ENCODE measurements at places on chromosomes 7 and 10. TPM values are rescaled to one million over a fixed set of nuclear protein-coding genes. Genes with fewer than 3 reads are reported as not detected.

The FOXI2 gene
- not detected for total RNA-seq

The OR9A4 gene
- not detected for total RNA-seq

The SEPHS1 gene
- total RNA-seq = 20.7 TPM

The PLPP4 gene
- not detected for total RNA-seq

The LRRC18 gene
- total RNA-seq = not detected

The CRHR2 gene
- total RNA-seq = 0.22 TPM

The RBAK gene
- 6.1 TPM for total RNA-seq

The PSMC2 gene
- total RNA-seq = 99.6 TPM

The PLA2G12B gene
- 4.2 TPM for total RNA-seq

The SLC39A12 gene
- not detected for total RNA-seq

The CALN1 gene
- total RNA-seq = not detected

The IL15RA gene
- total RNA-seq = 30.5 TPM

The CD36 gene
- 1,029 TPM for total RNA-seq

The ASAH2 gene
- 2.2 TPM for total RNA-seq

The MACROH2A2 gene
- 19.6 TPM for total RNA-seq

The PPRC1 gene
- total RNA-seq = 10.9 TPM

The BTBD16 gene
- not detected for total RNA-seq

The MYH16 gene
- not detected for total RNA-seq

The CCDC136 gene
- total RNA-seq = 2.6 TPM

The UCMA gene
- not detected for total RNA-seq

The NXPH1 gene
- total RNA-seq = not detected

The TRPV6 gene
- 0.71 TPM for total RNA-seq

The MEOX2 gene
- 11.1 TPM for total RNA-seq

The SERPINE1 gene
- 40.8 TPM for total RNA-seq

The AGMO gene
- total RNA-seq = not detected

The KIAA1217 gene
- total RNA-seq = 24.0 TPM

The HOXA5 gene
- total RNA-seq = 0.96 TPM

The SLC26A3 gene
- total RNA-seq = not detected

The SMKR1 gene
- not detected for total RNA-seq

The COL28A1 gene
- 2.3 TPM for total RNA-seq

The VGF gene
- total RNA-seq = not detected

The HOXA3 gene
- total RNA-seq = 0.30 TPM

The EDRF1 gene
- 11.5 TPM for total RNA-seq

The BUD31 gene
- total RNA-seq = 57.0 TPM

The PALD1 gene
- total RNA-seq = 4.9 TPM

The MYOZ1 gene
- total RNA-seq = 2.3 TPM

The GATA3 gene
- total RNA-seq = 1.4 TPM

The SEMA3D gene
- total RNA-seq = 1.4 TPM
